ENCODE measurements at places on chromosomes 7 and 10.
A peak's percentile ranks its signal among the peaks of the same experiment; 100 is the strongest.

DNA sequence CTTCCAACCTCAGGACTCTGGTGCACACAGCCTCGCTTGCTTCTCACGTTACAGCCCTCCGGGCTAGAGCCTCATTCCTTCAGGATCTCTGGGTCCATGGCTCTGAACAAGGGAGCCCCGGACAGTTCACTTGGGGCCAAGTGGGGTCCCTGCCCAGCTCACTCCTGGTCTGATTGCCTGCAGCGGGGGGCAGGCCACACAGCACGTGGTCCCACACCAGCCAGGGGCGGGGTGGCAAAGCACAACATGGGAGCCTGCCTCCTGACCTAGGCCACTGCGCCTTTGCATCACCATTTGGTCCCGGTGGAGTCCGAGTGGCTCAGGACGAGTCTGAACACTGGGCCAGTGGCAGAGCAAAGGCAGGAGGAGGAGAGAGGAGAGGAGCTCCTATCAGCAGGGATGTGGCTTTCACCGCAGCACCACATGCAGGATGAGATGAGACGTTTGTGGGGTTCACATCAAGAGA, 13.4 kb upstream of the CRYGN start:
- DNase-seq: peak; percentile 50

- no peak for DNase-seq
Measured at GRCh38 chr7:100211342-100211780, 8.4 kb upstream of the PVRIG start.

GRCh38 chr10:71333129-71333887, 14.2 kb downstream of the SLC29A3 start:
- no peak for DNase-seq

GRCh38 chr7:30594048-30594539, 584 bp upstream of the GARS1 start:
- peak; percentile 74 for DNase-seq

DNA sequence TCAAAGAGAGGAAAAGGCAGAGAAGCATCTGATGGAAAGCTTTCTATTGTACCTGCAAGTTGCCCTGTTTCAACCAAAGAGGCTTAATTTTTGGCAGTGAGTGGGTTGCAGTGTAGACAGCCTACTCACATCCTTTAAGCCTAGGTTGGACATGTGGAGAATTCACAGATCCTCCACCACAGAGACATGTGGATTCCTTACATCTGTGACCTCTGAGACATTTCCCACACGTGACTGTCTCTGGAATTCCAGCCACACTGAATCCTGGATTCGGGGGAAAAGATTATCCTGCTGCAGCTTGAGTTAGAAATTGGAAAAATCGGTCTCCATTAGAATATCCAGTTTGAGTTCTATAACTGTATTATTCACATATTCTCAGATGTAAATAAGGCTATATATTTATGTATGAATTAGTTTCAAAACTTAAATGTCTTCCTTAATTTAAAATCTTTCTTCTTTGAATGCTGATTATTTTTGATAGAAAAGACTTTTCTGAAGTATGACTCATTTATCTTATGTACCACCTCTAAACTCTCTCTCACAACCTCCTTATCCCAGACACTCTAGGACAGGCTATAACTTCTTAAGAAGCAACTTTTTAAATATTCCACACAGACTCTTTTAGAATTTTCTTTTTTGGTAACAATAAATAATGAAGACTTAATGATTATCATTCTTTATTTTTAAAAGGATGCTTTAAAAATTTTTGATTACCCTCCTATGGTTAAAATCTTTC, 123.3 kb downstream of the TWIST1 start:
- no peak for DNase-seq

- DNase-seq: no peak
Measured at GRCh38 chr10:6815346-6815745, 235.3 kb upstream of the PRKCQ start.
